ENCODE measurements at places on chromosomes 12 and 14. TPM values are rescaled to one million over a fixed set of nuclear protein-coding genes. Genes with fewer than 3 reads are reported as not detected.

The VASH1 gene
- total RNA-seq = 7.3 TPM

The OTX2 gene
- total RNA-seq = not detected

The ASB2 gene
- total RNA-seq = 0.58 TPM

The PPP1R3E gene
- 1.2 TPM for total RNA-seq

The CCDC175 gene
- total RNA-seq = not detected

The PLXNC1 gene
- total RNA-seq = 1.8 TPM

The EAPP gene
- 34.6 TPM for total RNA-seq

The HOXC5 gene
- not detected for total RNA-seq

The SUOX gene
- 21.8 TPM for total RNA-seq

The OR4K14 gene
- total RNA-seq = not detected

The ATL1 gene
- 8.7 TPM for total RNA-seq

The GALNT9 gene
- 0.29 TPM for total RNA-seq

The P2RX7 gene
- 4.6 TPM for total RNA-seq

The RPS26 gene
- 1,394 TPM for total RNA-seq

The CLEC14A gene
- 2.7 TPM for total RNA-seq

The NKX2-1 gene
- total RNA-seq = not detected

The SART3 gene
- total RNA-seq = 29.7 TPM

The PRH2 gene
- total RNA-seq = not detected

The FMNL3 gene
- total RNA-seq = 18.2 TPM

The BLOC1S1 gene
- total RNA-seq = 189 TPM

The KERA gene
- not detected for total RNA-seq

The TEX52 gene
- total RNA-seq = not detected

The RPL41 gene
- total RNA-seq = 2,864 TPM

The B4GALNT3 gene
- total RNA-seq = not detected

The TAS2R9 gene
- total RNA-seq = not detected

The RNF212B gene
- total RNA-seq = not detected

The SMCO3 gene
- total RNA-seq = not detected

The SOX5 gene
- 6.2 TPM for total RNA-seq

The USP5 gene
- total RNA-seq = 97.7 TPM

The OXA1L gene
- 111 TPM for total RNA-seq

The C14orf39 gene
- total RNA-seq = not detected

The SMIM41 gene
- total RNA-seq = not detected

The FOXG1 gene
- not detected for total RNA-seq

The MGP gene
- 11.2 TPM for total RNA-seq

The PTPRQ gene
- 6.4 TPM for total RNA-seq

The KRT81 gene
- not detected for total RNA-seq

The VRTN gene
- total RNA-seq = not detected

The CIT gene
- 26.8 TPM for total RNA-seq

The ABCD2 gene
- total RNA-seq = 0.18 TPM

The CCND2 gene
- 10.4 TPM for total RNA-seq

The FSCB gene
- total RNA-seq = not detected

Measured in myometrial cell (primary cell).